NCI-H2227 treated with DMSO at 0.1 percent for 48 hours (cell line): ENCODE measurements at places on chromosomes 7 and 10.

GRCh38 chr10:1824928-1825327 lies 87.6 kb upstream of the ADARB2 start:
- DNase-seq: no peak

DNA sequence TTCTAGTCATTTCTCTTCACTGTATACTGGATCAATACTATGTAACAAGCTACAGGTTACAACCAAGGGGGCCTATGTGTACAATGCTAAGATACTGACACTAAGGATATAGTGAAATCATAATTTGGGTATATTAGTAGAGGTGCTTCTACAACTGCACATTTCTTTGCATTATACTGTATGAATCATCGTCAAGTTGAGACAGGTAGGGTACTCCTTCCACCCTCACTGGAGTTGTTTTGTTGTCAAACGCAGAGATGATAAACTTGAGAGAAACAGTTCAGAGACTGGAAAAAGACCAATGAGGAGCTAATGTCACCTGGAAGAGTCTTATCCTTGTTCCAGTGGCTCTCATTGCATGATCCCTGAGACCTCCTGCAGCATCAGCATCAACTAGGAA lies 208.2 kb upstream of the PRPS1L1 start:
- DNase-seq: no peak

DNA sequence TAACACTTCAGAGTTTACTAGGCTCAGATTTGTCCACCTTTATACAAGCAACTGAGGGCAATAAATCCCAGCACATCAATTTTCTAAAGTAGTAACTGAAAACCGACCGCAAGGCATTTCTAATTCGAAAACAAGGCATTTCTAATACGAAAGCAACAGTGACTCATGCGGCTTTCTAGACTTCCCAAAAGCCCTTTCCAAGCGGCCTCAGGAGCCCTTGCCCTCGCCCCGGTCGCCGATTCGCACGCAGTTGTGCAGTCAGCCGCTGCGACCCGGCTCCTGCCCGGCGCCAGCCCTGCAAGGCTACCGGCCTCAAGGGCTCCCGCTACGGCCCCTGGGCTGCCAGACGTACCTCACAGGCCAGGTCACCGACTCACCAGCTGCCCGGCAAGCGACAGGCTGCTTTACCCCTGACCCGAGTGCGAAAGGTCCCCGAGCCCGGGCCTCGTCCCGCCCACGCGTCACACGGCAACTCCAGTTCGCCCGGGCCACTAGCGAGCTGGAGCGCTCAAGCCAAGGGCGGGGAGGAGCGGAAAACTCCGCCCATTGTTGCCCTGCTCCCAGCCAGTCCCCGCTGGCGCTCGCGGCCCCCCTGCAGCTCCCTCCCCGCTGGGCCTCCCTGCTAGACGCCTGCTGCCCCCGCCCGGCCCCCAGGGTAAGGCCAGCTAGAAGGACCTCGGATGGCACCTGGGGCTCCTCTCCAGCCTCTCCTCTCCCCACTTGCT lies 7.3 kb downstream of the NCOA4 start:
- DNase-seq: peak; percentile 15

- no peak for DNase-seq
Measured at GRCh38 chr7:91557789-91558404, 293.7 kb downstream of the FZD1 start.

- no peak for DNase-seq
Measured at GRCh38 chr10:29611781-29612381, 22.9 kb downstream of the SVIL start.

DNA sequence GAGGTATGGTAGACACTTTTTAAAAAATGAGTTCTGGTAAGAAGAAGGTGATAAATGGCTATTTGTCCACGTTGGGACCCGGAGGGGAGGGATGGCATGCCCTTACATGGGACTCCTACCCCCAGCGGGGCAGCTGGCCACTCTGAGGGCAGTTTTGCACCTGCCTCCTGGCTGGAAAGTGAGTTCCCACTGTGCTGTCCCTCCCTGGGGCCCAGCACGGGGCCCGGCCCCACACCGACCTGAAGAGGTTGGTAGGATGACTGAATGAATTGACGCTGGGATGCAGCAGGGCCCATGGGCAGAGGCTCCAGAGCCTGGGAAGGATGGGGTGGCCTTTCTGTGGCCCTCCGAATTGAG lies 601 bp upstream of the AEBP1 start:
- DNase-seq: no peak

DNA sequence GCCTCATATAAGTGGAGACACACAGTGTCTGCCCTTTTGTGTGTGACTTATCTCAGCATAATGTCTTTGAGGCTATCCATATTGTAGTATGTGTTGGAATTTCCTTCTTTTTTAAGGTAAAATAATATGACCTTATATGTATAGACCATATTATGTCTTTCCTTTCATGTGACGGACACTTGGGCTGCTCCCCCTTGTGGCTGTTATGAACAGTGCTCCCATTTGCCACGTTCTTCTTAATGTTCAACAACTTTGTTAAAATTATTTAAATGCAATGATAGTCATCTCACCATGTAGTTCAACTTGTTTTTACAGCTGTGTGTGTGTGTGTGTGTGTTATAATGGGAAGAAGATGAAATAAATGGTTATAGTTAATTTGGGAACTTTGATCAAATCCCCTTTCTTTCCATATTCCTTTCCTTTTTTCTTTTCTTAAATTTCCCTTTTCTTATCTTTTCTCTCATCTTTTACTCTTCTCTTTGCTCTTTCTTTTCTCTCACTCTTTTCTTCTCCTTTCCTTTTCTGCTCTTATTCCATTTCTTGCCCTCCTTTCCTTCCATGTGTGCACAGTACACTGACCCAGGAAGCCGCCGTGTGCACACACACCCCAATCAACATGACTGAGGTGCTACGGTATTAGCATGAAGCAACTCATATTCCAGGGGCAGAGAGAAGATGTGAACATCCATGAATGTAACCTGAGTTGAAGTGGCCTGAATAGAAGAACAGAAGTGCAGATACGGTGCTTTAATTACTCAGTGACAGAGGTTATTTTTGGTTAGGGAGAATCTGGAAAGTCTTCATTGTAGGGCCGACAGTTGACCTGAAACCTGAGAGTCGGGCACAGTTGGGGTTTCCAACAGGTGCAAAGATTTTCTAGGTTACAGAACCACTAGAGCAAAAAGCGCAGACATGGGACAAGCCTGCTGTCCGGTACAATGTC lies 596.6 kb downstream of the SDK1 start:
- DNase-seq: no peak

- no peak for DNase-seq
Measured at GRCh38 chr7:28123752-28124151, 56.8 kb downstream of the JAZF1 start.

DNA sequence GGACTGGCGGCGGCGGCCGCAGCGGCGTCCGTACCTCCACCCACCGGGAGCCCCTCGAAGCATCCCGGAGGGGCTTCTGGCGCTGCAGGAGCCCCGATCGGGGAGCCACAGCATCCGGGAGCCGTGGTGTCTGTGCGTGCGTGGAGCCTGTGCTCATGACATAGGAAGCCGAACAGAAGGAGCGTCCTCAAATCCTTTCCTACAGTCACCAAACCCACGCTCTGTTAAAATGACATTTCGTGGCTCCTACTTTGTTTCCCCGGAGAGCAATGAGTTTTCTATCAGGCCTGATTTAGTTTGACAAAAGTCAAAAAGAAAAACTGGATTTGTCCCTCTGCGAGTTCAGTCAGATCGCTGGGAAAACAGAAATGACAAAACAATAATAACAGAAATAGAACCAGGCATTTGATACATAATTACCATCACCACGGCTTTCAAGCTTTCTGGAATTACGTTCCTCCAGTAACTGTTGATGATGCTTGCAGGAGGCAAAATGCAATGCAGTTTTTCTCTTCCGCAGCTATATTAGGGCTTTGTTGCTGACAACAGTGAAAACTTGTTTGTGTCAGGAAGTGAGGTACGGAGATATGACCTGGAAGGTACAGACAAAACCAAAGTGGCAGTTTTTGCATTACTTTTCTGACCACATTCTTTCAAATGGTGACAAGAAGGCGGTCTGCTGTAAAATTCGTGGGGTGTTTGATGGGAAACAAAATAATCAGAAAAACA lies 219.3 kb upstream of the MKLN1 start:
- DNase-seq: peak; percentile 43

GRCh38 chr7:107959527-107959898 lies 43.4 kb downstream of the LAMB1 start:
- DNase-seq: no peak

DNA sequence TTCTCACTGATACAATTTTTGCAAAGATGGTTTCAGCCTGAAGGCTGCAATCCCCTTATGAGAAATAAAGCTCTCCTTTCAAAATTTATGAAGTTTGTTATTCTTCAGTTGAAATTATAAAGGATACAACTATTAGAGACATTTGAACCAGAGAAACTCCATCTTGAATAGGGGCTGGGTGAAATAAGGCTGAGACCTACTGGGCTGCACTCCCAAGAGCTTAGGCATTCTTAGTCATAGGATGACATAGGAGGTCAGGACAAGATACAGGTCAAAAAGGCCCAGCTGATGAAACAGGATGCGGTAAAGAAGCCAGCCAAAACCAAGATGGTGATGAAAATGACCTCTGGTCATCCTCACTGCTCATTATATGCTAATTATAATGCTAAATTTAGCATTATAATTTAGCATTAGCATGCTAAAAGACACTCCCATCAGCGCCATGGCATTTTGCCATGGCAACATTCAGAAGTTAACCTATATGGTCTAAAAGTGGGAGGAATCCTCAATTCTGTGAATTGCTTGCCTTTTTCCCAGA lies 22.4 kb upstream of the IFIT1B start:
- no peak for DNase-seq

DNA sequence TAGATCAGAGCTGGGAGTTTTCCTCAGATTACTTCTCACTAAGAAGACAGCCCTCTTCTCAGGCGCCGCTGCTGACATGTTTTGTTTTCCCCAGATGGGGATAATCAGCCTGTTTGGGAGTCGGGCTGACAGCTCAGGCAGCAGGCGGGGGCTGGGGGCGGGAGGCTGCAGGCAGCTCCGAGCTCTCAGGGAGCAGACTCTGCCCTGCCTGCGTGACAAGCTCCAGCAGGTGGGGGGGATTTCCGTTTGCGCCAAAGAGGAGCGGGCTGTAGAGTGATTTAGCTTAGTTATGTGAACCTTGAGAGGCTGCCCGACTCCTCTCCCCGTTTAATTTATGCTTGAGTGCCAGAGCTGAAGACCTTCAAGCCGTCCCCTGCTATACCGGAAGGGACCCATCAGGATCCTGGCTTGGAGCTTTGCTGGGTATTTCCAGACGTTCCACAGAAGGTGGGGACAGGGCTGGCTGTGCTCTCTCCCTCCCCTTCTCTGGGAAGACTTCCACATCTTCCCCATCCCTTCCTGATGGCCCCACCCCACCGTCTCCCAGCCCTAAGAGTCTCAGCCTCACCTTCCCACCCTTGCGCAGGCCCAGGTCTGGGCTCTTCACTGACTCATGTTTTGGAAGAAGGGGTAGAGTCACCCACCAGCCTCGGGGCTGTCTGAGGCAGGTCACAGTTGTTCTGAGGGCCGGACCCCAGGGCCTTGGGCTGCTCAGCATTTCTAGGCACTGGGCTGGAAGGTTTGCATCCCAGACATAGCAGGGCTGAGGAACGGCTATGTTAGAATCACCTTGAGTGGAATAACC lies 24.7 kb upstream of the ADCYAP1R1 start:
- DNase-seq: peak; percentile 47

DNA sequence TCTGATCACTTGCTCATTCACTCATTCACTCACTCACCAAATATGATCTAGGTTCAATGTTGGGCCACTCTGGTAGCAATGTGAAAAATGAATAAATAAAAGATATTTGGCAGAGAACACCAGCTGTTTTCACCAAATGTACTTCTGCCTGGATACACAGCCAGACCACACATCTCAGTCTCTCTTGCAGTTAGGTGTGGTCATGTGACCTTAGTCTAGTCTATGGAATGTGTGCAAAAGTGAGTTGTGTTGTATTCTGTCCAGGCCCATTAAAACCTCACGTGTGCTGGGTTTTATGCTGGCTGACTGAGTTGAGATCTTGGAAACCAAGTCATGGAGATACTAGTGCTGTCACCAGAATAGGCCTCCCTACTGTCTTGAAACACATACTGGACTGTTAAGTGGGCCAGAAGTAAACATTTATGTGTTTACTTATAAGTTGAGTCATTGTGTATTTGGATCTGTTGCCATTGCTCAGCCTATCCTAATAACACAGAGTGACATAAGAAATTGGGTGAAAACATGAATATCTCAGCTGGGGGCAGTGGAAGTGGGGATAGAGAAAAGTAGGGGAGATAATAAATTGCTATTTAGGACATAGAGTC lies 145.5 kb downstream of the PTEN start:
- no peak for DNase-seq

DNA sequence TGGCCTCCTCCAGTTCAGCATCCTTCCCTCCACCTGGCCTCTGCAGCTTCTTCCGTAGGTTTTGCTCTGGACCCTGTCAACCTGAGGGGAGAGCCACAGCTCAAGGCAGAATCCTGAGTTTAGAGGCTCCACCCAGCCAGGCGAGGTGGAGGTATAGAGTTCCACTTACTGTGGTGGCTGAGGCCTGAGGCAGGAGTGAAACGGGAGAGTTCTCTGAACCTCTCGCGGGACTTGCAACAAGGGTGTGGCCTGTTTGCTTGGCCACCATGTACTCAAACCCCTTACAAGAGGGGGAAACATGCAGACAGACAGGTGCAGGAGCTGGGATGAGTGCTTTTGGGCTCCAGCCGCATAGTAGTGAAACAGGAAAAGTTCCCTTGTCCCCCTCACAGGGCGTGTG lies 154.0 kb upstream of the C7orf33 start:
- DNase-seq: no peak

DNA sequence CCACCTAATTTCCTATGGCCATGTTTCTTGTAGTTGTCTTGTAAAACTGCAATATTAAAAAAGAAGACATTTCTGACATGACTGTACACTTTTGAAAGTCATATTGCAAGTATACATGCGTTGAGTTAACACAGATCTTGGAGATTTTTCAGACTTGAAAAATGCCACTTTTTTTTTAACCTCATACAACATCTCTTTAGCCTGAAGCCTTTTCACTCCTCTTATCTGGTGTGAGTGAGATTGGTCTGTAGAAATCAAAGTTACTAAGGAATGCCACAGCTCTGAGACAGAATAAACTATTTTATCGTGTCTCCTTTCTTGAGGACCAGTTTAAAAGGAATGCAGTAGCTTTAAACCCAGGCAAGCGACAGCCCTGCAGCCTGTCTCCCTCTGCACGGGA lies 43.9 kb upstream of the NEUROD6 start:
- no peak for DNase-seq
